ENCODE measurements at places on chromosomes 6 and 20.

GRCh38 chr6:305371-306206 lies 13.3 kb downstream of the DUSP22 start:
- DNase-seq: no peak

DNA sequence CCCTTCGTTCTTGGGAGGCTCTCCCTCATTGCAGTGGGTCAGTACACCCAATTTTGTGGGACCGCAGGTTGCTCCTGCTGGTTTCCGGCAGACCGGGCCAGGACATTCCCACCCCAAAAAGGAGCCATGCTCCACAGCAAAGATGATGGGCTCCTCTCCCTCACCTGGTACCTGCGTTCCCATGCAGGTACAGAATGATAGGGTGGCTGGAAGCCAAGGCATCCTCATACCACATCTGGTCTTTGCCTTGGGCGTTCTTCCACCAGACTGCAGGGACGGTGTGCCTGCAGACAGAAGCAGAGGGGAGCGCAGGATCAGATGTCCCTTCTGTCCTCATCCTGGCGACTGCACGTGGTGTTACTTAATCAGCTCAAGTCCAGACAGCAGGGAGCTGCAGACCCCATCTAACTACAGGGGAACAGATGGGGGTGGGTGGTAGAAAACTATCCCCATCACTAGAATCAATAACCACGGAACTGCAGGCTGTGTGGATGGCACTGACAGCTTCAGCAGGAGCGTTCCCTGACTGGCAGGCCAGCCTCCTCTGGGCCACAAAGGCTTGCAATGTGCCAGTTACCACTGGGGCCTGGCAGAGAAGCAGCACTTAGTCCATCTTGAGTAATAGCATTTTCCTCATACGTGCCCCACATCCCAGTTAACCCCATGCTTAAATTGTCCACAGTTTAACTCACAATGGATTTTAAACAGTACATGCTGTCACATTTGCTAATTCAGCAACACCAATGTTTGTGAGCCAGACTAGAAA lies 70.4 kb downstream of the ABHD12 start:
- no peak for DNase-seq

DNA sequence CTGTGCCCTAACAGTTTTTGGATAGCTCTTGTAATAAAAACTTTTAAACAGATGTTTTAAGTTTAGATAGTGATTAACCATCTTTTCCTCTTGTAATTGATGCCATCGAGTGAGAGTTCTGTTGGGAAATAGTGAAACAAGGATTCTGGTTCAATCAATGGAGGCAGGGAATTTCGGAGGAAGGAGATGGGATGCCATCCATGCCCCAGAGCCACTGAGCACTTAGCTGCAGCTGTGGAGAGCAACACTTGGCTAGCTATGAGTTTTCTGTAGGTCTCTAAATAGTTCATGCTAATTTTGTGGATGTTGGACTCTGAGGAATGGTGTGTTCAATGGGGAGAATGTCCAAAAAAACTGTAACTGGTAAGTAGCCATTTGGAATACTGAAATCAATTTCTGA lies 16.7 kb downstream of the CBFA2T2 start:
- no peak for DNase-seq

- no peak for DNase-seq
Observed at GRCh38 chr6:90217506-90218127, 79.0 kb downstream of the BACH2 start.

- no peak for DNase-seq
Observed at GRCh38 chr6:73515204-73515655, 5.6 kb downstream of the EEF1A1 start.

DNA sequence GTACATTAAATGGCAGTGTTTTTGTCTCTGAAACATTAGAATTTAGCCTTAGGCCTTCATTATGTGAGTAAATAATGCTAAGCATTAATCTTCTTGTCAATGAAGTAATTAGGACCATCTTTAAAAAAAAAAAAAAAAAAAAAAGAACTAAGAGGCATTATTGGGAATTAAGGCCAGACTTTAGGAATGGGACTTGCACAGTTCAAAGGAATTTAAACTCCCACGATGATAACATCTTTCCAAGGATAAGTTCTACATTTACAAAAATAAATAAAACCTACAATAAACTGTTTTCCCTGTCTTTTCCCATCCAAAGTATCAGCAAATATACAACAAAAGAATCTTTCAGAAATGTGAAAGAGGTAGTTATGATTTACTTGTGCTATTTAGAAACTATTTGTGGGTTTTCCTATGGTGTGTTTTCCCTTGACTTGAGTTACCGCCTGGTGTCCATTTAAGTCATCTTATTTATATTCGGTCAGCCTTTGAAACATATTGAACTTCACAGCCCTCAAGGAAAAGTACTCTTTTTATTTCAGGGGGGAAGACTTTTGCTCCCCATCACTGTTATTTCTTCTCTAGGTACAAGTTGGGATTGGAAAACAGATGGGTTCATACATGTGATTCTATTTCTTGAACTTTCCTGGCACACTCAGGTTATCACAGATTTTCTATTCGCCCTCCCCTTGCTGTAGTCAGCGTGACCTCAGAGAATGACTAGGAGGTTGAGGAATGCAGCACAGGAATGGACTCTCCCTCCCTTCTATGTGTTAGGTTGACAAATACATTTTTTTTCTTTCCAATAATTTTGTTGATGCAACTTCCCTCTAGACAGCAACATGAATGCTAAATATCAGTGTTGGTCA lies 13.6 kb downstream of the STMND1 start:
- no peak for DNase-seq

DNA sequence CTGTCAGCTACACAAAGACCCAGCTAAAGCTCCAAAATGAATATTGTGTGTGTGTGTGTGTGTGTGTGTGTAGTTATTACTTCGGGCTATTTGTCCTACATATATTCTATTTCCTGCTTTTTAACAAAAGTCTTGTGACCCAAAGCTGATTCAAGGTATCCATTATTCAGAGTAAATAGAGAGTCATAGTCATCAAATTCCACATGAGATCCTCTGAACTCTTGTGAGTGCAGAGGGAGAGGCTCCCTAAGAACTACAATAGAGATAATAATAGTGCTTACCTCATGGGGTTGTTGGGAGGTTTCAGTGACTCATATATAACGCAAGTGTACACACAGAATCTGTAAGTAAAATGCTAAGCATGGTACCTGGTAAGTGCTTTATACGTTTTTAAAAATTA lies 95.6 kb upstream of the SHLD1 start:
- DNase-seq: no peak
